Lung (tissue), 17 donors: ENCODE measurements at places on chromosomes 6 and 20. TPM values are rescaled to one million over a fixed set of nuclear protein-coding genes. Genes with fewer than 3 reads are reported as not detected.
A peak's percentile ranks its signal among the peaks of the same experiment; 100 is the strongest.

- DNase-seq = no peak
Observed at GRCh38 chr6:132663661-132664060, 4.7 kb upstream of the TAAR1 start.

The TSPO2 gene
- total RNA-seq = 0.57 TPM

The GCLC gene
- 40.0 TPM for total RNA-seq

DNA sequence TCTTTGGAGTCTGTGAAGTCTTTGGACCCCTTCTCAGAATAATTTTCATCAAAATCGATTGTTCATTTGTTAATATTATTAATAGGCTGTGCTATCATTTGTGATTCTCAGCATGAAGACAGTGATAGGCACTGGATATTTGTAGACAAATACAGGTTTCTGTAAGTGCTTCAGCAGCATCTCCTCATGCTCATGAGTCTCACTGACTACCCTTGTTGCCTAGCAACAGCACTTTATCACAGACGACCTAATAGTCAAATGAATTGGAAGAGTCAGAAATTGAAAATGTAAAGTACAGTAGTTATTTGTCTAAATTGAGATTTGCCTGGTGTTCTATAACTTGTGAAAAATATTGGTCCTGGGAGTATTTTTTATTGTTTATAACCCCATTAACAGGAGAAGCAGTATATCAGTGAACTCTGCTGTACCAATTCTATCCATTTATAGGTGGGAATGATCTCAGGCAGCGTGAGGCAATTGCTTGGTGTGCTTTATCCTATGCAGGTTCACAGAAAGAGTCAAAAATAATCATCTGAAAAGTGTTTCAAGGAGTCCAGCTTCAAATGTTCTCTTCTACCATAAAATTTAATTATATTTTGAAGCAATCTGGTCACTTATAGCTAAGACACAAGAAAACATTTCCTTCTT is 684.6 kb downstream of the RFPL4B start:
- DNase-seq = no peak

DNA sequence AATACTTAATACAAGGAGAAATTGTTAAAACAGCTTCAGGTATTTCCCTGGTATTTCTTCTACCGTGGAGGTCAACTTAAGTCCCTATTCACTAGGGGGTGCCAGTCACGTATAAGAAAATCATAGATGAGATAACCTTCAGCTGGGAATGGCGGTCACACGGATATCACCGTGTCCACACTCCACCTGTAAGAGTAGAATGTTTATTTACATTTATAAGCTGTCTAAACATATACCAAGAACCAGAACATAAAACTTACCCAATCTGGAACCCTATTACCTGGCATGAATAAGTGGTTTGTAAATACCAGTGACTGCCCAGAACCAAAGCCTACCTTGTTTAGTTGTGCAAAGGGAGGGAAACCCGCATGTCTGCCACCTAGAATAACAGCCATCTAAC is 1.9 kb upstream of the ELOVL4 start:
- peak; percentile 25 for DNase-seq

DNA sequence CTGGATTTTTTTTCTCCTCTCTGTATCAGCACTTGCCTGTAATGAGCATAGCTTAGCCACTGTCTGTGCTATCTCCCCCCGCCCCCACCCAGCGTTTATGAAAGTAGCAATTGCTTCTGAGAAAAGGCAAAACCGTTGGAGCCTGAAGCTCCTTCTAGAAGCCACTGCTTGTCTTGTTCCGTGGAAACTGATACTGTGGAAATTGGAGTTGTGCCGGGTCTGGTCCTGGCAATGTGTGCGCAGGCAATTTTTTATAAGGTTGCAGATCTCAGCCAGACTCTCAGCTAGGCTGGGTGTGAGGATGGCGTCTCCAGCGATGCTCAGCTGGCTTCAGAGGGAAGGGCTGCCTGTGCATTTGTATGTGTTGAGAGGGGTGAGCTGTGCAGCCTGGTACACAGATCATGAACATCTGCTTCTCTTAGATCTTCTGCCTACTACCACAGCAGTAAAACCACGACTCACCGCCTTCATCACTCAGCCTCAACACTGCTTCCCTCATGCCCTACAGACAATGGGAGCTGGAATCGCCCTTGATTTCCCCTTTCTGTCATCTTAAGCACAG is 72.4 kb upstream of the GTSF1L start:
- DNase-seq = peak; percentile 55

GRCh38 chr6:72094506-72094905 is 208.2 kb downstream of the RIMS1 start:
- peak; percentile 55 for DNase-seq

GRCh38 chr6:6580225-6580856 is 8.2 kb upstream of the LY86 start:
- no peak for DNase-seq

The OR2J3 gene
- 0.06 TPM for total RNA-seq

DNA sequence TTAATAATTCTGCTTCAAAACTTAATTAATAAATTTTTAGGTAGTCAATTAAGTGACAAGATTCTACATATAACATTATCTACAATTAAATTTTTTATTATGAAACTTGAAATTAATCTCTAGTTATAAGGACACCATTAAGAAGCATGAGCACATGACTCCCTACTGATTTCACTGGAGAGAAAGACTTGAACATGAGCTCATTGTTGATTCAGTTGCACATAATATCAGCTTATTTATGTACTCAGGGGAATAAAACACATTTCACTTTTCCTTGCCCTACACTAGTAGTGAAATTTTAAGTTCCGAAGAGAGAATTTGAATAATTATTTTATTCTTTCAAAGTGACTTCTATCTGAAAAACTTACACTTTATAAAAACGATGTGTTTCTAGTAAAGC is 370.2 kb upstream of the EPHA7 start:
- no peak for DNase-seq

The POU5F1 gene
- 19.5 TPM for total RNA-seq

The TSHZ2 gene
- 5.6 TPM for total RNA-seq

DNA sequence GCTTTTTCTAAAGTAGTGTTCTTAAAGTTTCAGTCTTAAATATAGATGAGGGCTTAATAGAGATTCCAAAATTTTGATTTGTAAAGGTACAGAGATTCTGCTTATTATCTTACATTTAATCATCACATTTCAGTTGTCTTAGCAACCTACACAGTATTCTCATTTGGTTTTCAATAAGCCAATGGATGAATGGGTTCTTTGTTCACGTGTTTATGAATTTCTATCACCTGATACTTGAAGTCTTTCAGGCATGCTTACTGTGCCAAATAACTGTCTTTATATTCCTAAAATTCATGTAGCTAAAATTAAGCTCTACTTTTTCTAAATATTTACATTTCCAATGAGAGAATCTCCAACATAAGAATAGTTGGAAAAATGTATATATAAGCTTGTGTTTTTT is 152.7 kb downstream of the EYA4 start:
- DNase-seq = no peak

The SASH1 gene
- 64.5 TPM for total RNA-seq

DNA sequence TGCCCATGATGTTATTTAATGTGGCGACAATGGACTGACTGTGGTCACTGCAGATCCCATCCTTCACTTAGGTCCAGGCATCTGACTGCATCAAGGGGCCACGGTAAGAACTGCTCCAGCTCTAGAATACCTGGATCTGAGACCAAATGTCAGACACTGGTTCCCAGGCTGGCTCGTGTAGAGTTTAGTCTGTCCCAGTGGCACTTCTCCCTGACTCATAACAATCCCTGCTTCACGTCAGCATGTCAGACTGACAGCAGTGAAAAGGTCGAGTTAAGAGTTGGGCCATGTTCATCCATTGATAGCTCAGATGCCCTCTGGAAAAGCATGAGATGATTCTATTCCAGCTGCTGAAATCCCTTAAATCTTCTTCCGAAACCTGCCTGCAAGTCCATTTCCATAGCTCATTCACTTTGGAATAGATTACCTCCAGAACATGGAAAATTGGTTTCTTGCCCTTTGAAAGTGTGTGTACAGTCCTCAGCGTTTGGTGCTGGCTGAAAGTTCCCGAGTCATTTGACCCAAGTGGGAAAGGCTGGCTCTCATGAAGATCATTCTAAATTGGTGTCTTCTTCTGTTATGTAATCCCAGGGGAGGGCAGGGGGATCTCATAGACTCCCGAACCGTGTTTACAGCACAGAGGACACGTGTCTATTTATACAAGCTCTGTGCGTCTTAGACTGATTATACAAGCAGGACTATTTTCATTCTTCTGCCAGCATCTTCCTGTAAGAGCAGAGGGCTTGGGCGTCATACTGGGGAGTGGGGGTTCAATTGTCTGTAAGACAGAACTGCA is 160.8 kb downstream of the ZDHHC14 start:
- peak; percentile 76 for DNase-seq

The GSTA4 gene
- total RNA-seq = 63.9 TPM

The RIPK1 gene
- total RNA-seq = 24.1 TPM

DNA sequence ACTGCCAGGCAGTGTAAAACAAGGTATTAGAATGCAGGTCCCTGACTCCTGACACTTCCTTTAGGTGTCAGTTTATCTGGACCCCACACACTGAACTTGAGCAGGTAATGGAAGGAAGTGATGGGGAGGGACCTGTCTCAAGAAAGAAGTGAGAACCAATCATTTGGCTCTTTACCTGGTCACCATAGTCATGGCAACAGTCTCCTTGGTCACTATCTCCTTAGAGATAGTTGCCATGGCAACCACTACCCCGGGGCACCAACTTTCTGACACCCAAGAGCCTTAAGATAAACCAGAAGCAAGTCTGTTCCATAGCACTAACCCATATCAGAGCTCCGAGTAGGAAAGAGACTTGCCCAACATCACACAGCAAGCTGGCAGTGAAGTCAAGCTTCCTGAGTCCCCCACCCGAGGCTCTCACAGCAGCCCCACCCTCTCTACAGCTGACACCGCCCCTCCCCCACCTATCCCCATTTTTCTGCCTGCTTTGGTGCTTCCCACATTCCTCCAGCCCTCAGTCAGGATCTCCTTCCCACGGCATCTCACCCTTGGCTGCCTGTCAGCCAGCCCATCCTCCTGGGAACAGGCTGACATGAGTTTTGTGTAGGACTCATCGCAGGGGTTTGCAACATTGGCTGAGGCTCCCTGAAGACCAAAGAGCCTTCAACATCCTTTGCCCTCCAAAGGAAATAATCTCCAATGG is 16.3 kb upstream of the HM13 start:
- DNase-seq = no peak

DNA sequence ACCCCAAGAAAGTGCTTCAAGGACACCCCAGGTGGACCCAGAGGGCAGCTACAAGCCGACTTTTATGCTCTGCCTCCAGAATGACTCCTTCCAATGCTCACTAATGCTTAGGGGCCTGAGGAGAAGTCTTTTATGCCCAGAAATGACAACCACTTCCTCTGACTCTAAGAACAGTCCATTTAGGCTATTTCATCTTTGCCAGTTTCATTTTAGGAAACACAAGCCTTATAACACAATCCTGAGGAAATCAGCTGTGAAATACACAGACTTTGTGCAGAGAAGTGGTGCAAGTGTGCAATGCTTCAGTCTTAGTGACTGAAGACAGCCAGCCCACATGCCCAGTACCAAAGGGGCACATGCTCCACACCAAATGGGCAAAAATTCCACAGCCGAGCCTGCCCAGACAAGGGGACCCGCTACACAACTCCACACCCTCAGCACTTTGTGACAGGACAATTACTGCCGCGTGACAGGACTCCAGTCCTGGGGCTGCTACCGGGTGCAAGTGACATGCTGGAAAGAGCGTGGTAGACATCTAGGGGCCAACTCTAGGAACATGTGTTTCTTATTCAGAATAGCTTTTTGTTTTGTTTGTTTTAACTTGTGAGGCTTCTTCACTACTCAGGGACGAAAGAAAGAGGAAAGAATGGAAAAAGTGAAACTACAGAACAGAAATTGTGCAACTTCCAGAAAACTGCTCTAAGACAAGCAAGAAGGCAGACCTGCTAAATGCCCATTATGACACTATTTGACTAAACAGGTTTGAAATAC is 28.2 kb upstream of the PLAGL1 start:
- peak; percentile 70 for DNase-seq

DNA sequence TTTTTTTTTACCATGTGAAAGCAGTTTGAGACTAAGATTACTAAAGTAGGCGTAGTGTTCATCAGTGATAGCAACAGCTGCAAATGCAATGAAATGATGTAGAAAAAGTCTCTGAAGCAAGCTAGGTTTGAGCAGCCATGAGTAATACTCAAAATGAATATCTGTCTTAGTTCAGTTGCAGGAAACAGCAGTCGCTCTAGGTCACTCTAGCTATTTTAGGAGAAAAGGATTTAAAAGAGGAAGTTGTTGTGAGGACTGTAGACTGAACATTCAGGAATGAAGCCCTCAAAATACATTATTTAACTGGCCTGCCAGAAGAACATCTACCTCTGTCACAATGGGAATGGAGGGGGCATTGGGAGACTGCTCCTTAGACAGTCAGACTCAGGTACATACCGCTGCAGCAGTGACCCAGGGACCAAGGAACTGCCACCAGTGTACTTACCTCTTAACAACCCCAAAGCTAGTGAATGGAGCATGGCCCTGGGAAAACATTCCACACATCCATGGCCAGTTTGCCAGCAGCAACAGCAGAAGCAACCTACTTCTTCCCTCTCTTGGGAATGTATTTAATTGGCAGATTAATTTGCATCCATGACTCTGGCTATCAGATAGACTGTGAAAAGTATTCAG is 243.0 kb upstream of the KHDRBS2 start:
- no peak for DNase-seq

GRCh38 chr6:46917002-46917545 is 4.7 kb downstream of the ADGRF5 start:
- no peak for DNase-seq

The SNPH gene
- total RNA-seq = 1.6 TPM

GRCh38 chr20:43590036-43590391 is 723 bp upstream of the IFT52 start:
- DNase-seq = no peak

- DNase-seq = peak; percentile 59
Observed at GRCh38 chr6:149318581-149319286, 1.2 kb downstream of the TAB2 start.

The MAS1 gene
- total RNA-seq = not detected

DNA sequence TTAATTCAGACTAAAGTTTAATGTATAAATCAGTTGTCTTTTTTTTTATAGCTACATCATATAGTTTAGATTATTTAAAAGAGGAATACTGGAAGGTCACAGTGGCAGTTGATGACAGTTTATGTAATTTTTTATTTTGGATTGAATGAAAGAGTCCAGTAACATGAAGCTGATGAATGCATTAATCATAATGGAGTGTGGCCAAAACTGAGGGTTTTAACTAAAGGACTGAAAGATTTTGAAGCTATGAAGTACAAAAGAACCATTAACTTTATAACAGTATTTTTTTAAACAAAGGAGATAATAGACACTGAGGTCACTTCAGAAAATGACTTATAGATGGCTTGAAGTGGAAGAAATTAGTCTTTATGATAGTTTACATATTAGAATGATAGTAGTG is 41.3 kb downstream of the TRMT11 start:
- DNase-seq = no peak

The XKR7 gene
- 0.12 TPM for total RNA-seq

- no peak for DNase-seq
Observed at GRCh38 chr20:31872406-31872805, 2.0 kb downstream of the TTLL9 start.
